ENCODE measurements at places on chromosomes 11 and 22.
A peak's percentile ranks its signal among the peaks of the same experiment; 100 is the strongest.

DNA sequence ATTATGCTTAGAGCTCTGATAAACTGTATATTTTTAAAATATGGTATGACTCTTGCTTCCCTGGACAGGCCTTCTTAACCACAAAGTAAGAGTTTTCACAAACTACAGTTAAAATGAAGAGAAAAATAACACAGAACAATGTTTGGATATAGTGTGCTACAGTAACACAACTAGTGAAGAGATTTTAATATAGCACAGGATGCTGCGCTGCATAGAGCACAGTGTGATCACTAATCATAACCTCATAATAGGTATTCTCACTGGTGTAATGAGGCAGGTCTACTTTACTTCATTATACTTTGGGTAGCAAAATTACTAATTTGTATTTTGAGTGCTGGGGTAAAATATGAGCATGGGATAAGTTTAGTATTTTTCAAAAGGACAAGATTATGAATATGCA, 256.5 kb downstream of the GUCY1A2 start:
- no peak for DNase-seq

DNA sequence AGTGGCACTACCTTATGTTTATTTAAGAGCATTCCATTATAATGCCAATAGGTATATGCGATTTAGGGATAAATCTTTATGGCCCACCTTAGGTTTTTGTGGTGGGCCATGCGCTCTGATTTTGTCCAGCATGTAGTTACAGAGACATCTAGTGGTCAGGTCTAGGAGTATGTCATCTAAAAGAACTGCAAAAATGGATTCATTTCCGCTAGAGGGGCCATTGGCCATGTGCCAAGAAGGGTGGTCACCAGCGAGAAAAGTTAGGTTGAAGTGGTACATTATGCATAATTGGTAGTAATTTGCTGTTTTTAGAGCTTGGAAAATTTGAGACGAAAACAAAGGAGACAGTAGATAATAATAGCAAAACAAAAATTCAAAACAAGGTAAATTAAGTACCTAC, 27.7 kb downstream of the LRRC4C start:
- DNase-seq, result no peak

- no peak for DNase-seq
Observed at GRCh38 chr11:68976095-68976494, 4.7 kb downstream of the MRGPRD start.

- peak; percentile 16 for DNase-seq
Observed at GRCh38 chr11:75966537-75967287, 151.7 kb downstream of the UVRAG start.

DNA sequence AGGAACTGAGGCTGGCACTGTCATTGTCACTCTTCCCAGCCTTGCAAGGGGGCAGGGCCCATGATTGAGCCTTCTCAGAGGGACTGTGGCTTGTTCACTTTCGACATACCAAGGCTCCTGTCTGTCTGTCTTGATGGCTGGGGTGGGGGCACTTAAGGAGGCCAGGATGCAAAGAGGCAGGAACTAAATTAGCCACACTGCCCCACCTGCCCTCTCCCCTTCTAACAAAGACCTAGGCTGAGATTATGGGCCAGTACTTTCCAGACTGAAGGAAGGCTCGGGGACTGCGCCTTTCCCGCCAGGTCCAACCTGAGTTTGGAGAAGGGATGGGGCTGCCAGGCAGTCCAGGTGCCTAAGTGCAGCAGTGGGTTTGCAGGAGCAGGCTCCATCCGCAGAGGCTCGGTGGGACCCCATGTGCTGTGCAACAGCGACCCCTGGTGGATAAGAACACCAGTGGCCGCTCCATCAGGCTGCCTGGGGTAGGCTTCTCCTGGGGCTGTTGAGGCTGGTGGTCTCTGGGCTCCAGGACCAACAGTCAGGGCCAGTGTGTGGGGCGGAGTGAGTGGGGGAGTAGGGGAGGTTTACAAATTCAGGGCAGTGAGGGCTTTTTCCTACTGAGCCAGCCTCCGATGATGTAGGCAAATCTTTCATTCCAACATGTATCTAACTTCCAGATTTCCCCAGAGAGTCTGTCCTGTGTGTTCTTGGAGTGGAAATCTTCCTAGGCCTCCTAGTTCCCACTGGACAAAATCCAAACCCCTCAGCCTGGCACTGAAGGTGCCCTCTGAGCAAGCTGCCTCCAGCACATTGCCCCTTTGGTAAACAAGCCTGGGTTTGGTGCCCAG, 93.9 kb downstream of the INSC start:
- peak; percentile 88 for DNase-seq

- peak; percentile 74 for DNase-seq
Observed at GRCh38 chr22:45096256-45096907, 67.3 kb upstream of the NUP50 start.

GRCh38 chr11:70365544-70365927, 32.8 kb upstream of the CTTN start:
- DNase-seq, result no peak

DNA sequence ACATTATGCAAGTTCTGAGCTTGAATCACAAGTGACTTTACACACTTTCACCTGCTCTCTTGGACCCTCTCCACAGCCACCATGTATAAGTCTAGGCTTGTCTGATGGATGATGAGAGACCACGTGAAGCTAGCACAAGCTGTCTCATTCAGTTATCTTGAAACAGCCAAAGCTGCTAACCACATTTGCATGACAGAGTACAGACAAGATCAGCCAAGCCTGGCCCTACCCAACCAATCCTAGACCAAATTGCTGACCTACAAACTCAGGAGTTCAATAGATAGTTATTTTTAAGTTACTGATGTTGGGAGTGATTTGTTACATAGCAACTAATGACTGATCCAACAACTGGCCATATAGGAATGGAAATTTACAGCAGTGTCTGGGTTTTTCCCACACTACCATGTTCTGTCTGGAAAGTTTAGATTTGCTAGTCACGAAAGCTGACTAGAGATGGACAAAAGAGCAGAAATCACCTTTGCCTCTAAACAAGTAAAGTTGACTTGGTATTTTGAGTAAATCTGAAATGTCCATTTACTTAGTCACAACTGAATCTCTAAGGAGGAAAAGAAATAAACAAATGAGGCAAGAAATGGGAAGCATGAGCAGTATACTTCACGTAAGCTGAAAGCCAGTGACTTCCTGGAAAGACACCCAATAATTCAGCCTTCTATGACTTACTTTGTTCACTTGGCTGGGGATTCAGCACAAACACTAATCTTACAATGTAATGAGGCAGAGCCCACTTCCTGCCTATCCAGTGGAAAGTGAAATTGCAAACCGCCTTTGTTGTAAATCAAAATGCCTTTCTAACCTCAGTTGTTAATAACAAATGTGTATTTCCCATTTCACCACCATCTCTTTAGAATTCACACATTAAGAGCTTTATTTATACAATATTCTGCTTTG, 101.7 kb downstream of the FAM181B start:
- DNase-seq, result no peak

DNA sequence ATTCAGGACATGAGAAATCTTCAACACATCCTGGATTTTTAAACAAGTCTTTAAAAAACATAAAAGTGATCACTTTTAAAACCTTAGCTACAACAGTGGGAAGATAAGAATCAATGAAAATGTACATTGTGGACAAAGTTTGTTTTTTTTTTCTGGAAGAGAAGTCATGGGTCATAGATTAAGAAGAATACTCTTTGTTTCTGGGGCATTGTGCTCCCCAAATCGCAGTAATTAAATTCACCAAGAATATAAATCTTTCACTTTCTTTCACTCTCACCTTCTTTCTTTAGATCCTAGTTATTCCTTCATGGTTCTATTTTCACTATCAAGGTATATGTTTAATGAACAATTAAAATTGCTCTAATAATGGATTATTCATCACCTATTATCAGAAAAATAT, 132.6 kb upstream of the PGR start:
- no peak for DNase-seq

- DNase-seq, result no peak
Observed at GRCh38 chr11:73323464-73323863, 15.4 kb downstream of the ARHGEF17 start.

DNA sequence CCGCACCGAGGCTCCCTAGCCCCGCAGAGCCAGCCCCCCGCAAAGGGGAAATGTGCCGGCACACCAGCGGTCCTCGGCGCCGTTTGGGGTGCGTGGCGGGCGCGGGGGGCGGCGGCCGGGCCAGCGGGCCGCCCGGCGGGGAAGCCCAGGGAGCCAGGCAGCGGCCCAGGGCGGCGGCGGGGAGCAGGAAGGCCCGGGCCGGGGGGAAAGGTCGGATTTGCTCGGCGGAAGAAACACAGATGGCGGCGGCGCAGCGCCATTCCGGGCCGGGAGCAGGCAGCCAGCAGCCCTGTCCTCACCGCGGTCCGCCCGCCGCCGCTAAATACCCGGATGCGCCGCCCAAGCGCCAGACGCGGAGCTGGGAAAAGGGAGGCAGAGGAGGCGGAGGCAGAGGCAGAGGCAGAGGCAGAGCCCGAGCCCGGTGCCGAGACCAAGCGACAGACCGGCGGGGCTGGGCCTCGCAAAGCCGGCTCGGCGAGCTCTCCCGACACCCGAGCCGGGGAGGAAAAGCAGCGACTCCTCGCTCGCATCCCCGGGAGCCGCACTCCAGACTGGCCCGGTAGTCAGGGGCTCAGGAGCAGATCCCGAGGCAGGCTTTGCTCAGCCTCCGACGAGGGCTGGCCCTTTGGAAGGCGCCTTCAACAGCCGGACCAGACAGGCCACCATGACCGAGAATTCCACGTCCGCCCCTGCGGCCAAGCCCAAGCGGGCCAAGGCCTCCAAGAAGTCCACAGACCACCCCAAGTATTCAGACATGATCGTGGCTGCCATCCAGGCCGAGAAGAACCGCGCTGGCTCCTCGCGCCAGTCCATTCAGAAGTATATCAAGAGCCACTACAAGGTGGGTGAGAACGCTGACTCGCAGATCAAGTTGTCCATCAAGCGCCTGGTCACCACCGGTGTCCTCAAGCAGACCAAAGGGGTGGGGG, 2.6 kb upstream of the GCAT start:
- DNase-seq, result peak; percentile 57

DNA sequence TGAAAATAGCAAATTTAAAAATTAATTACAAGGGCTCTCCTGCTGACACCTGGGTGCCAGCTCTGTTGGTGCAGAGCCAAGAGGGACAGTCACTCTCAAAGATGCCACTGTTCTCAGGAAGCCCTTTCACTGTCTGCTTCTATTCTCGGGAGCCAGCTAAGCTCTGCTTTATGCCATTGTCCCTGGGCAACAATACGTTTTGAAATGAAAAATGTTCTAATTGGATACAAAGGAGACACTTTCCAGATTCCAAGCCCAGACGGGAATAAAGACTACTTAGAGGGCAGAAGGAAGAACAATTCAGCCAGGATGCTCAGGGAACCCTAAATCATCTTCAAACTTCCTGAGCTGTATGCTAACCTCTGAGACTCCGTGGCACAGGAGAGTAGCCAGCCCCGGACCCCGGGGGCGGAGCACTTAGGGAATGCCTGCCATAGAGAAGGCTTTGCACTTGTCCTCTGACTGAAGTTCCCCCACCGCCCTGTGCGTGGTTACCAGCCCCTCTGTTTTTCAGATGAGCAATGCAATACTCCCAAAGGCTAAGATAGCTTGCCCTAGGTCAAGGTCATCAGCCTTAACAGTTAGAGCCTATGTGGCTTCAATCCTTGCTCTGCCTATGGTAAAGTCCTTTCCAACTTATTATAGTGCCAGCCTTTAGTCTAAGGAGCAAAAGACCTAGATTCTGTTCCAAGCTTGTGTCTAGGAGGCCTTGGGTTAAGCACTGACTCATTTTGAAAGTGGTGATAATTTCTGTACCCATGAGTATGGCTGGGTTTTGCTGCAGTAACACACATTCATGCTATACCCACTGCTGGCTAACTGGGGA, 150.9 kb downstream of the CACNA1I start:
- no peak for DNase-seq

DNA sequence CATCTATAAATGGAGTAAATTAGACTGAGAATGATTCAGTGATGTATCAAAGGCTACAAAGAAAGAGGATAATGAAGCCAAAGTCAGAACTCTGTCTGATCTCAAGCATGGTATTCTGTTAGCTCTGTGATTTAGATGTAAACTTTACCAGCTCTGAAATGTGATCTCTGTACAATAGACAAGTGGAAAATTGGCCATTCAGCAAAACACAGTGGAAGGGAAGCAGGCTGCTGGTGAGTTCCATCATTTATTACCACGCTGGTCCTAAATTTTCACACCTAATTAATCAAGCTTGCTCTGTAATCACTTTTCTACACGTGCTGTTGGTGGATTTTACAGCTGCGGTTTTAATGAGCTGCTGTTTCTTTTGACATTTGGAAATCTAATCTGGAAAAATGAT, 145.1 kb upstream of the OPCML start:
- no peak for DNase-seq

DNA sequence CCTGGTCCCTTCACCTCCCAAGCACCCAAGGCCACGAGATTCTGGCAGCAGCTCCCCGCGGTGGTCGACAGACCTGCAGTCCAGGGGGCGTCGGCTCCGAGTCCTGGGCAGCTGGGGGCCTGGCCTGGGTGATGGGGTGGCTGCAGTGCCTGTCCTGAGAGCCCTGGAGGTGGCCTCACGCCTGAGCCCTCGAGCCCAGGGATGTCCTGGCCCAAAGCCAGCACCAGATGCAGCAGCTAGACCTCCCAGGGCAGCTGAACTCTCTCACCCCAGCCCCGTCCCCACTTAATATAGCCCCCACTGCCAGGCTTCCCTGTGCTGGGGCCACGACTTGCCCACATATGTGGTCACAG, 6.6 kb downstream of the LMNTD2 start:
- no peak for DNase-seq

- DNase-seq, result peak; percentile 44
Observed at GRCh38 chr11:35138943-35139721, at the start of gene CD44. Gene CD44 (plus strand): TSS chr11:35139171. CDS start chr11:35139304, 133 bp downstream.

DNA sequence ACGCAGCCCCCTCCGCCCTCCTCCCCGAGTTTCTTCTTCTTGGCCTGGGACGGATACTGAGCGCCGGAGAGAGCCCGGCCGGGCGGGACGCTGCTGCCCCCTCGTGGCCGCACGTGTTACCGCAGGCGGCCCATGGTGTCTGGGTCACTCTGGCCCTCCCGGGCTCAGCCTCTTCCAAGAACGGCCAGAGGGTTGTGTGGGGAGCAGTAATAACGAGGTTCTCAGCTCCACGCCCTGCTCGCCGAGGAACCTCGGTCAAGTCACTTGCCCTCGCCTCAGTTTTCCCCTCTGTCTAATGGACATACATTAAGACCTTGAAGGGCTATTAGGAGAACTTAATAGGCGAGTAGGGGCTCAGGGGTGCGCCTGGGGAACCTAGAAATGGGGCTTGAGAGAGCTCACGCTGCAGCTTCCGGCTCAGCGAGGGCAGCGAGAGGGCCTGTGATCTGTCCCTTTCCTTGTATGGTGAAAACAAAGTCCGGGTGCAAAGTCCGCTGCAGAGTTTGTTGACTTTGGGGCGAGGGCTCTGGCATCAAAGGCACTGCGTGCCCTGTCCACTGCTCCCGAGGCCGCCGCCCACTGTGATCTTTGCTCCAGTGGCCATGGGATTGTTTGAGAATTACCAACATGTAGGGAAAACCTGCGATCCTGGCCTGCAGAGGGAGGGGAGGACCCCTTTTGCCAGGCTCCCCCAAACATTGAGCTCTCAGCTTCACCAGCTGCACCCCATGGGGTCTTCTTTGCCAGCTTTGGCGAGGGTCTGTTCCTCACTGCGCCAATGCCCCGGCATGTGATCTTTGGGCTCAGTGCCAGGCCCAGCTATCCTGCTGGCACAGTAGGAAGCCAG, 14.4 kb upstream of the LRP5 start:
- DNase-seq, result peak; percentile 27

GRCh38 chr11:86912238-86912637, 43.0 kb downstream of the FZD4 start:
- no peak for DNase-seq

- DNase-seq, result no peak
Observed at GRCh38 chr22:37501610-37502341, 15.6 kb upstream of the MFNG start.

GRCh38 chr11:59302991-59303390, 55.7 kb upstream of the OR5AN1 start:
- peak; percentile 91 for DNase-seq
